ENCODE measurements at places on chromosomes 2 and 18.

DNA sequence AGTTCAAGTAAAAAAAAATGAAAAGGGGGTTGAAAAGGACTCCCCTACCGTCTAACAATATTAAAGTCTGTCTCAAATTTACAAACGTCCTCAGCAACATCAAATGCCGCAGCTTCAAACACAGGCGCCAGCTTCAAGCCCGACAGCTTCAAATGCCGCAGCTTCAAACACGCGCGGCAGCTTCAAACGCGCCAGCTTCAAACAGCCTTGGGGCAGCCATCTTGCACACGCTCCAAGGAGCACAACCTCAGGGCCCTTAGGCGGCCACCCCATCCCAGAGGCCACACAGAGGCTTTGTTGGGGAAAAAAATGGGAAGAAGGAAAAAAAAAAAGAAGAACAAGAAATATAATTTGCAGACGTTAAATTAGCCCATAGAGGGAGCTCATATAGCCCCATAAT is 244.4 kb upstream of the VRK2 start:
- no peak for DNase-seq

DNA sequence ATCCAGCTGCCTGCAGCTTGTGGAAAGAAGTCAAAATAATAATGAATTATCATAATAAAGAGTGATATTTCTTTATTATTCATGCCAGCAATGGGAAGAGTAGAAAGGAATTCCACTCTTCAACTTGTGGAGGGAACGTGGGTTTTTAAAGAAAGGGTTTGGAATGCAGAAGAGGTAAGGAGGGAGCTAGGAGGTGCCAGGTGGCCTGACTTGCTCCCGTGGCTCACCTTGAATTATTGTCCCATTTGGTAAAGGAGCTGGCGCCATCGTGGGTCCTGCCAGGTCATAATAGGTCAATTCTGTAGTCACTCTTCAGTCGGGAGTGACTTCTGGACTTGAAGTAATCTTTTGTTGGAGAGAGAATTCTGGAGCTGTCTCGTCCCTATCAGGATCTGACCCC is 95.2 kb upstream of the BARD1 start:
- DNase-seq = no peak

GRCh38 chr2:98452396-98453027 is 7.9 kb downstream of the INPP4A start:
- DNase-seq = no peak

DNA sequence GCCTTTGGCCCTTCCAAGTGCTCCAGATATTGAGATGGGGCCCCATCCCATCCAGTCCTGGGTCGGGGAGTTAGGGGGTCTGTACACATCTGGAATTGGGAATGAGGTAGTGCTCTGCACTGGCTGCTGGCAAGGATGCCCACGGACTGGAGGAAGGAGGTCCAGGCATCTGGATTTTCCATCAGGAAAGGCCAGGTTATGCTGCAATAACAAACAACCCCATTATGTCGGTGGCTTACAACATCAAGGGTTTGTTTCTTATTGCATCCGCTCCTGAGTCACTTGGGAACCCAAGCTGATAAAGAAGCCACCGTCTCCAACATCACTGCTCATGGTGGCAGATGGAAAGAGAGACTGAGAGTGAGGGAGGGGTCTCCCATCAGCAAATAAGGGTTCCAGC is 229.9 kb downstream of the TFCP2L1 start:
- no peak for DNase-seq

DNA sequence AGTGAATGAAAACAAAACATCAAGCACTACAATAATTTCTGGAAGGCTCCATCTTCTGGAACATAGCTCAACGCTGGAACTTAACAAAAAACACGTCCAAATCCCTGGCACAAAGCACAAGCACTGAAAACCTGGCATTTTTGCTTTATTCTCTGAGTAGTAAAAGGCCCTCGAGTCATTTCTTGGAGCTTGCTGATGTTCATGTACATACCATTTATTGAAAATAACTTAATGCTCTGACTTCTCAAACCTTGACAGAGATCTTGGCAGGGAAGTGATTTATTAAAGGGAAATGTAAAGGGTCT is 76.5 kb upstream of the STK17B start:
- no peak for DNase-seq

DNA sequence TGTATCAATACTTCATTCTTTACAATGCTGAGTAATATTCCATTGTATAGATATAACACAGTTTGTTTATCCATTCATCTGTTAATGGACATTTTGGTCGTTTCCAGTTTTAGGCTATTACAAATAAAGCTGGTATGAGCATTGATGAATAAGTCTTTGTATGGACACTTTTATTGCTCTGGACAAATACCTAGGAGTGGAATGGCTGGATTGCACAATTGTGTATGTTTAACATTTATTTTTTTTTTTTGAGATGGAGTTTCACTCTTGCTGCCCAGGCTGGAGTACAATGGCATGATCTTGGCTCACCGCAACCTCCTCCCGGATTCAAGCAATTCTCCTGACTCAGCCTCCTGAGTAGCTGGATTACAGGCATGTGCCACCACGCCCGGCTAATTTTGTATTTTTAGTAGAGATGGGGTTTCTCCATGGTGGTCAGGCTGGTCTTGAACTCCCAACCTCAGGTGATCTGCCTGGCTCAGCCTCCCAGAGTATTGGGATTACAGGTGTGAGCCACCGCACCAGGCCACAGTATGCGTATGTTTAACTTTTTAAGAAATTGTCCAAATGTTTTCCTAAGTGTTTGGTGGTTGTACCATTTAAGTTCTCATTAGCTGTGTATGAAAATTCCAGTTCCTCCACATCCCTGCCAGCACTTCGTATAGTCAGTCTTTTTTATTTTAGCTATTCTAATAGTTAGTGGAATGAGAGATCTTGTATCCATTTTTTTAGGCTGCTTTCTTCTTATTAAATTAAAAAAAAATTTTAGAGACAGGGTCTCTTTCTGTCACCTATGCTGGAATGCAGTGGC is 194.9 kb upstream of the HAAO start:
- no peak for DNase-seq

DNA sequence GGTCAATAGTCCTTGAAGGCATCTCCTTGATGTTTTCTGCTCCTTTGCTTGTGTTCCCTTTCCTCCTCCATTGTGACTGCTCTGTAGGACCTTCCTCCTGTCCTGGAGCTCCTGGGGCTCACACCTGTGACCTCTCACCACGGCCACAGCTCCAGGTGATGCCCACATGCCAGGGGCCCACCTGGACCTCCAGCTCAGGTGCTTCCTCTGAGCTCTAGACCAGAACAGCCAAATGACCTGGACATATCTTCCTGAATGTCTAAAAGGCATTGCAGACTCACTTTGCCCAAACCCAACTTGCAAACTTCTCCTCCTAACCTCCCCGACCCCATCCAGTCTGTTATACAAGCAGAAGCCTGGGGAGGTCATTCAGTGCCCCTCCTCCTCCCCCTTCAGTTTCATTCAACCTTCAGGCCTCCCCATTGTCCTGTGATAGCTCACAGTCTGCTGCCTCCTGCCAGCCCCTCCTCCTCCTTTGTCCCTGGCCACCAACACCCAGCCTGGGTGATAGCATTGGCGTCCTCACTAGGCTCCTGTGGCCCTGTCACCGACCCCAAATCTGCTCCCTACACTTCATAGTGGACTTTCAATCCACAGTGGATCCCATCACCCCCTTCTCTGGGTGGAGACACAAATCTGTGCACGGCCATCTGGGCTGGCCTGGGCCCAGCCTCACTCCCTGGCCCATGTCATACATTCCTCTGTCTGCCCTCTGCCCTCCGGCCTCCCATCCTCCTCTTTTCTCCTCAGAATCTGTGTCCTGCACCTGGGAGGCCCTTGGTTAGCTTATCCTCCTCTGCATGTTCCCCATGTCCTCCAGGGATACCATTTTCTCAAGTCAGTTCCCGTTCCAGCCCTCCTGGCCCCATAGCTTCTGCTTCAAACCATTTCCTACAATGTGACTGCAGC is 310.4 kb upstream of the HDAC4 start:
- DNase-seq = no peak

GRCh38 chr18:57853864-57854263 is 50.7 kb upstream of the ATP8B1 start:
- DNase-seq = no peak

GRCh38 chr2:134634054-134634753 is 84.6 kb downstream of the TMEM163 start:
- DNase-seq = no peak

DNA sequence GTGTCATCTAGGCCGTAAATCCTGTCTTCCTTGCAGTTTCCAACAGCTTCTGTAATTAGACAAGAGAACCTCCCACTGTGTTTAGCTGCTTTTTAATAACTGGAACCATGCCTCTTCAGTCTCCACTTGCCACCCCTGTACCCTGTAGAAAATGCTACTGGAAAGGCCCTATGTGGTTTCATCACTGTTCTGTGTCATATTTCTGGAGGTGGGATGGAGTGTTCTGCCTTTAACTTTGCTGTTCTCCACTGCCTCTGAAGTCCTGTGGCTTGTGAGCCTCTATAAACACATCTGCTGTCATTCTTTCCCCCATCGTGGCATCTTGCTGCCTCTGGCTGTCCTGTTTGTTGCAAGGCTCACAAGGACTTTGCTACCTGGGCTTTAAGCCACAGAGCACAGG is 17.9 kb downstream of the MGAT5 start:
- DNase-seq = no peak

DNA sequence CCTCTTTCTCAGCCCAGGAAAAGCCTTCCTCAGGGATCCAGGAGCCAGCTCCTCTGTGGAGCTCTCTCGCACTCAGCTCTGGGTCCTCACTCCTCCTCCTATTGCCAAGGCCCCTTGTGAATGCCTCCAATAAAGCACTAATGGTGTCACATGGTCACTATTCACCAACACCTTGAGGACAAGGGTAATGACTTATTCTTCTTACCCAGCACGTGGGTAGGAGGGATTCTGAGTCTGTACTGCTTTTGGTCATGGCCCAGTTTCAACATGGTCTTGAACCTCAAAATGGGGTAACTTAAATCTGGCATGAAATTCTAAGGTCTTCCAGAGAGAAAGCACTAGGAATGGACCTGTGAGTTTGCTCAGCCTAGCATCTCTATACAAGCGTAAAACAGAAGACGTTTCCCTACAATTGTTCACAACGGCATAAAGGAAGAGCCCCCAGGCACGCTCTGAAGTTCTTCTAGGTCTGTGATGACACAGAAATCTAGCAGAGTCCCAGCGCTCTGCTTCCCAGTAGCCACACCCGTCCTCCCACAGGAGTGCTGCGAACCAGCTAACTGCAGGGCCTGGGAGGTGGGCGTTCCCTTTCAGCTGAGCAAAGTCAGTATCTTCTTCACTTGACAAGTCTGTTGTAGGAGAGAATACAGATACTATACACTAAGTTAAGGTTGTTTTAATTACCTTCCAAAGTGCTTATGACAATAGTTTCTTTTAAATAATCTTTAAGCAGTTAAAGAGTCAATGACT is 14.6 kb upstream of the KIDINS220 start:
- no peak for DNase-seq

DNA sequence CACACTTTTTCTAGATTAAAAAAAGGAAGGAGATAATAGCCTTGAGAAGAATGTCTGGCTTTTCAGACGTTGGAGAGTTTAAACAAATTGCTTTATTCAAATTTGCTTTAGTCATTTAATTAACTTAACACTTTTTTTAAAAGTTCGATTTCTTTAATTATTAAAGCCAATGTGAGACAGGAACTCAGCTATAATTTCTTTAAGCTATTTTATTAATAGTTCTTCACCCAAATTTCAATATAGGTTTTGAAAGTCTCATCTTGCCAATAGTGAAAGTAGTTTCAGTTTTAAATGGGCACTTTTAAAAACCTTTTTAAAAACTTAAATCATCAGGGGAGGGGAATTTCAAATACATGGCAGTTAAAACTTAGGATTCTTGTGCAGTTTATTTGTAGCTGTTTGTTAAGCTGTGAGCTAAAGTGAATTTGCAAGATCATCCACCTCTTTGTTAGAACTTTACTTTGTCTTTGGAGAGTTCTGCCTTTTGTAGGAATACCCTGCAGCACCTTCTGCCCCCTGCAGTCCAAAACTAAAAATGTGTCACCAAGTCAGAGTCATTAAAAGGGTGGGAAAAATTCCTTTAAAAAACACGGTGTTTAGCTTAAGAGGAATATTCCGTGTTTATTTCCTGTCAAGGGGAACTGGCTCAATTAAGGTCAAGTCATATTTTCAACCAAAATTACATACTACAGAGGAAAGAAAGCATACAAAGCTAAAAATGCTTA is 4.6 kb downstream of the TGIF1 start:
- DNase-seq = no peak

- DNase-seq = no peak
These were observed 31.2 kb upstream of the STAT1 start for GRCh38 chr2:191045141-191045540.

DNA sequence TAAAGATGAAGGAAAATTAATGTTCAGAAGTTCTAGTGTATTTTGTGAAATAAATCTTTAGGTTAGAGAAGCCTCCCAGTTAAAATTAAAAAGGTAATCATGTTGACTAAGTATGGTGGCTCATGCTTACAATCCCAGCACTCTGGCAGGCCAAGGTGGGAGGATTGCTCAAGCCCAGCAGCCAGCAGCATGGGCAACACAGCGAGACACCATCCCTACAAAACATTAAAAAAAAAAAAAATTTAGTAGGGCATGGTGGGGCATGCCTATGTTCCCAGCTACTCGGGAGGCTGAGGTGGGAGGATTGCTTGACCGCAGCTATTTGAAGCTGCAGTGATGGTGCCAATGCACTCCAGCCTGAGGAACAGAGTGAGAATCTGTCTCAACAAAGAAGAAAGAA is 17.9 kb downstream of the XPO1 start:
- DNase-seq = no peak

DNA sequence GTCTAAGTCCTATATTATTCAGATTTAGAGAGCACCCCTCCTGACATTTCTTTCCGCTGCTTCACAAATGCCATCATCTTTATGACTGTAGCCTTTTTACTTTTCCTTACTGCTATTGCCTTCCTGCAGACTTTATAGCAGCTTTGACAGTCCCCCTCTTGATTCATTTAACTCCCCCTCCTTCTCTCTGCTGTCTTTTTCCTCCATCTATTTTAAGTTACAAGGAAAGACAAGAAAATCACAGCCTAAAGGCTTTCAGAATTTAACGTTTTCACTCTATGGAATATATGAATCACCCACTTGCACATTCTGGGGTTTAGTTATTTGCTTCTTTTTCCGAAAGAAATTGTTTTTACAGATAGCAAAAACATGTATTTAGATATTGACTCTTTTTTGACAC is 183.4 kb upstream of the SETBP1 start:
- DNase-seq = no peak

DNA sequence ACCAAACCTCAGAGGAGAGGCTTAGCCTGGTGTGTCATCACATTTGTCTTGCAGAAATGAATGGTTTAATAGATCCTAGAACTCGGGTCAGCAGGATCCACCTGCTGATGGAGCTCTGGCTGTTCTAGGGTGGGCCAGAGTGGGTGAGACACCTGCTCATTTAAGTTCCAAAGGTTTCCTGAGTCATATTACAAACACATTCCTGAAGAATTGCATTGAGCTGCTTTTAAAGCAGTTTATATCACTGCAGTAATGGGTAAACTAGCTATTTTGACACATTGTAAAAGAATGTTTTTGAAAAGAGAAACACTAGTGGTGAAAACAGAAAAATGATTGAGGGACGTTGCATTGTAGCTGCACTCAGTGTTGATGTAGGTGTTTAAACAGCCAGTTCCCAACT is 175.3 kb upstream of the TCF4 start:
- DNase-seq = no peak

GRCh38 chr2:174901075-174901474 is 104.1 kb downstream of the CHN1 start:
- no peak for DNase-seq

GRCh38 chr2:216394881-216395280 is 17.4 kb upstream of the SMARCAL1 start:
- DNase-seq = no peak
